Sigmoid colon (tissue), 7 donors: ENCODE measurements at places on chromosomes 7 and 10. TPM values are rescaled to one million over a fixed set of nuclear protein-coding genes. Genes with fewer than 3 reads are reported as not detected.

GRCh38 chr7:2243458-2243857, 1.4 kb downstream of the NUDT1 start:
- peaks cover 21% of the 10 kb centered on the region for H3K4me1 ChIP-seq
- no peaks in the 10 kb centered on the region for H3K27me3 ChIP-seq
- H3K4me3 ChIP-seq, result no peak overlapping the region
- no peak for DNase-seq
- no peaks in the 10 kb centered on the region for H3K36me3 ChIP-seq
- no peak overlapping the region for H3K27ac ChIP-seq

DNA sequence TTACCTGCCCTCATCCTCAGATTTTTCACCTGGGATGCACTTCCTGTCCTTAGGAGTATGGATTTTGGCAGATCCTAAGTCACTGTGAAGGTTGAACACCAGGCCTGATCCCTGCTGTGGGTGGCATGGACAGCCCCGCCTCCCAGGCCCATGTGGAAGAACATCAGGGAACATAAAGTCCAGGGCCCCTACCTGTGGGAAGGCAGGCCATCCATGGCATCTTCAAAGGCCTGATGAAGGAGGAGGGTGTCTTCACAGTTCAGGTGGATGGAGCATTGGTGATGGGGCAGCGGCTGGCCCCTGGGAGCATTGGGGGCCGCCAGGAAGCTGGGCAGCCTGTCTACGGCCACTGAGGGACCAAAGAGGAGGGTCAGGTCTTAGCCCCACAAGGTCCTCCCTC, 24.6 kb downstream of the PYROXD2 start:
- no peaks in the 10 kb centered on the region for H3K27me3 ChIP-seq
- DNase-seq, result no peak
- H3K4me3 ChIP-seq, result no peak overlapping the region
- H3K4me1 ChIP-seq, result no peaks in the 10 kb centered on the region

The OR2F2 gene
- not detected for total RNA-seq

The CPA4 gene
- total RNA-seq, result not detected

DNA sequence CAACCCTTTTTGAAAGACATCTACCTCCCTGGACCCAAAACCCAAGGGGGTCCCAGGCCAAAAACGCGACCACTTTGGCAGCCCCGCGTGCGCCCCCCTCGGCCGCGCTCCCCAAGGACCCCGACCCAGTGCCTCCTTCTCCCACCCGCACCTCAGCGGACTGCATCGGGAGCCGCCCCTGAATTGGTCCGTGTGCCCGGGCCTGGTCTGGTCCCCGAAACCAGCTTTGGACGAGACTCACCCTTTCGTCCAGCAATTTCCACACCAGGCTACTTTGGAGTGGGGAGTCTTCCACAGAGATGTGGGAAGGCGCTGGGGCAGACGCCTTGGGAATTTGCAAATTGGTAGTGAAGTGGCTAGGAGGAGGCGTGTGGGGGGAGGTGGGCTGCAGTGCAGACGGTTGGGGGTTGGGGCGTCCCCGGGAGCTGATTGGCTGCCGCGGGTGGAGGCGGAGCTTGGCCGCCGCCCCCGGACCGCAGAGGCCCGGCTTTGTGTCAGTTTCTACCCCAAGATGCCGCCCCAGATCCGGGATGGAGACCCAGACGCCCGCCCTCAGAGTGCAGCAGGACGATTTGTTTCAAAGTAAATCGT, 16.9 kb downstream of the TCAF1 start:
- H3K4me3 ChIP-seq, result peak overlapping the region; percentile 58
- peak; percentile 79 for DNase-seq
- H3K4me1 ChIP-seq, result peaks cover 49% of the 10 kb centered on the region
- no peaks in the 10 kb centered on the region for H3K27me3 ChIP-seq

GRCh38 chr7:132577206-132578049, 1.2 kb upstream of the PLXNA4 start:
- peak overlapping the region; percentile 30 for H3K4me3 ChIP-seq
- no peaks in the 10 kb centered on the region for H3K36me3 ChIP-seq
- peak overlapping the region; percentile 68 for H3K27ac ChIP-seq
- DNase-seq, result peak; percentile 88

GRCh38 chr10:101138788-101139420, 7.8 kb downstream of the TLX1 start:
- H3K27me3 ChIP-seq, result peaks cover 63% of the 10 kb centered on the region
- DNase-seq, result no peak
- H3K4me3 ChIP-seq, result no peak overlapping the region
- no peaks in the 10 kb centered on the region for H3K36me3 ChIP-seq
- H3K4me1 ChIP-seq, result peaks cover 21% of the 10 kb centered on the region

DNA sequence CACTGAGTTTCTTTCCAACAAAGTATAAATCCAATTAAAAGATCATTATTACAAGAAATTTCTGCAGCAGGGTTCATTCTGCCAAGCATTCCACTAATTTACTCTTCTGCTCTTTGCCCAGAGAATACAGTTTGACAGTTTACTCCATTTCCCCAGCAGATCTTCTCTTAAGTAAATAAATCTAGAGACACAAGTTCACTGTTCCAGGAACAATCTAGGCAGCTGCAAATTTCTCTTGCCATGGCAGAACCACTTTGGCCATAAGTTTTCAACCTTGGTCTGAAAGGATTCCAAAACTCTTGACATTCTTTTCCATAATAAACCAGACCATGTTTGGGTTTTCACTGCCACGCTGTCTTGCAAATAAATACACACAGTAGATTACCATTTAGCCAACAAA, 11.5 kb downstream of the RGS10 start:
- DNase-seq, result peak; percentile 26
- H3K36me3 ChIP-seq, result no peaks in the 10 kb centered on the region
- no peak overlapping the region for H3K4me3 ChIP-seq
- no peaks in the 10 kb centered on the region for H3K27me3 ChIP-seq
- peaks cover 98% of the 10 kb centered on the region for H3K4me1 ChIP-seq

- no peaks in the 10 kb centered on the region for H3K27me3 ChIP-seq
- no peaks in the 10 kb centered on the region for H3K36me3 ChIP-seq
- no peak overlapping the region for H3K4me3 ChIP-seq
- H3K27ac ChIP-seq, result no peak overlapping the region
- peak; percentile 21 for DNase-seq
- no peaks in the 10 kb centered on the region for H3K4me1 ChIP-seq
Observed at GRCh38 chr10:128963211-128964099, 503.6 kb upstream of the MGMT start.

DNA sequence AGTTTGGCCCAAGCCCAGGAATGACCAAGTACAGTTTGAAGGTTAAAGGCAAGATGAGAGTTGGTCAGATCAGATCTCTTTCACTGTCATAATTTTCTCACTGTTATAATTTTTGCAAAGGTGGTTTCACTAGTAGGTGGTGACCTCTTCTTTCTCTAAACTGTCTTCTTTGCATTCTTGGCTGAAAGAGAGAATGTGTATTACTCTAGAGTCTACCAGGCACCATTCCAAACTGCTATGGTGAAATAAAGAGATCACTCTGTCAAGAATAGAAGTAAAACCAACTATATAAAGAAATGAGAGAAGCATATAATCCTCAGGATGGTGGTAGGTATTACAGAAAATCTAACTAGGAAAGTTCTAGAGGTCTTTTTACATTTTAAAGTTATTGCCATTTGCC, 72.7 kb downstream of the DYNC1I1 start:
- no peaks in the 10 kb centered on the region for H3K36me3 ChIP-seq
- no peaks in the 10 kb centered on the region for H3K27me3 ChIP-seq
- H3K4me3 ChIP-seq, result no peak overlapping the region
- DNase-seq, result no peak

DNA sequence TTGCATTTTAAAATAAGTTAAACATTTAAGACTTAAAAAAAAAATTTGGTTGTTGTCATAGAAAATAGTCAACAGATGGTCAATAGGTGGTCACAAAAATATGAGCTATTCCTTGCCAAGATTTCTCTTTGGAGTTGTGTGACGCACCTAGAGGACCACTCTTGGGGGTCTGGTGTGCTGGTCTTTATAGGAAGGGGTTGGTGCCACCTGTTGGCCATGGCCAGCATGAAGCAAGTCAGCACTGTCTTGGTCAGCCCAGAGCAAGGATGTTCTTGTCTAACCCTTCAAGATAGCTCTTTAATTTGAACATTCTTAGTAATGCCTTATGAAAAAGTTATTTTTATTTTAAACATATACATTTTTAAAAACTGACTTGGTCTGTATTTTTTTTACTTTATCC, 267.9 kb upstream of the CNTNAP2 start:
- H3K27ac ChIP-seq, result no peak overlapping the region
- H3K36me3 ChIP-seq, result no peaks in the 10 kb centered on the region
- H3K4me1 ChIP-seq, result no peaks in the 10 kb centered on the region
- no peak for DNase-seq
- H3K27me3 ChIP-seq, result no peaks in the 10 kb centered on the region
- H3K4me3 ChIP-seq, result no peak overlapping the region

GRCh38 chr10:35565602-35566081, 39.5 kb upstream of the GJD4 start:
- H3K4me1 ChIP-seq, result no peaks in the 10 kb centered on the region
- peak overlapping the region; percentile 59 for H3K27ac ChIP-seq
- H3K27me3 ChIP-seq, result no peaks in the 10 kb centered on the region
- peaks cover 36% of the 10 kb centered on the region for H3K36me3 ChIP-seq

DNA sequence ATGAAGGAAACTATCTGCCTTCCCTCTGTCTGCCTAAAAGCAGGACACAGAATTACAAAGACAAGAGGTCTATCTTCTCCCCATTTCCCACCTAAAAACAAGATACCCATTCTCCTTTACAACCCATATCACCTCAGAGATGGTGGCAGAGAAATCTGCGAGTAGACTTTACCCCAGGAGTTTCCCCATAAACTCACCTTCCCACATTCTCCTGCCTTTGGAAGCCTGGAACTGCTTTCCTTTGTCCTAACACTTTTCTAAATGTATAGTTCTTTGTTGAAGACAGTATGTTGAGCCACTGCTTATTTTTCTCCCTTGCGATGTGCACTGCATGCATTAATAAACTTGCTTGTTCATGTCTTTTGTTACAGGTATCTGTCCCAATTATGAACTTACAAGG, 8.0 kb downstream of the SHTN1 start:
- H3K4me1 ChIP-seq, result no peaks in the 10 kb centered on the region
- no peak overlapping the region for H3K4me3 ChIP-seq
- no peak for DNase-seq
- H3K36me3 ChIP-seq, result no peaks in the 10 kb centered on the region
- H3K27me3 ChIP-seq, result no peaks in the 10 kb centered on the region
- no peak overlapping the region for H3K27ac ChIP-seq

The FAM185A gene
- total RNA-seq, result 17.5 TPM

DNA sequence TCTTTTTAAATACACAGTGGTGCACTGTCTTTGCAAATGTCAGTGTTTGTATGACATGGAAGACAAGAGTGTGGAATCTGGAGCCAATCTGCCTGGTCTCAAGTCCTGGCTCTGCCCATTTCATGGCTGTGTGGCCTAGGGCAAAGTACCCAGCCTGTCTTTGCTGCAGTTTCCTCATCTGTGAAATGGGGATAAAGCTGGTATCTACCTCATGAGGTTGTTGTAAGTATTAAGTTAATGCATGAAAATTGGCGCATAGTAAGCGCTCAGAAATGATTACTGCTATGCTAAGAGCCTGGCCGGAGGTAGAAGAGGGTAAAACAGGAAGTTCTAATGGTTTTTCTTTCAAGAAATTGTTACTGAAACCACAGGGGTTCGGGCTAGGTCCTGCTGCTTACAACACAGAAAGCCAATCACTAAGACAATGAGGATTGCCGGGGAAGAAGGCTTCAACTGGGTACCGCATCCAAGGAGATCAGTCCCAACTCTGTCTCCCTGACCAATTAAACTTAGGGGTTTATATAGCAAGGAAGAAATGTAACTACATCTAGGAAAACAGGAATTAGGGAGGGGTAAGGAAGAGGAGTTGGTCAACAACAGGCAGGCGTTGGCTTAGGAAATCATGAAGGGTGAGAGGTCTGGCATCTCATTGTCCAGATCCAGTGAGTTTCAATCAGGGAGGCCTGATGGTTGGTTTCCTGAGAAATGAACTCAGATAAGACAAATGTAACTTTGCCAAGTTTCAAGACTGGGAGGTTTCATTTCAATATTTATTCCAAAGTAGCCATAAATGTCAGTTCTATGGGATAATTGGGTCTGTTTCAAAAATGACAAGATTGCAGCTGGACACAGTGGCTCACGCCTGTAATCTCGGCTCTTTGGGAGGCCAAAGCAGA, 57.0 kb downstream of the CHST3 start:
- peaks cover 36% of the 10 kb centered on the region for H3K4me1 ChIP-seq
- no peak overlapping the region for H3K4me3 ChIP-seq
- no peak for DNase-seq
- H3K36me3 ChIP-seq, result no peaks in the 10 kb centered on the region

DNA sequence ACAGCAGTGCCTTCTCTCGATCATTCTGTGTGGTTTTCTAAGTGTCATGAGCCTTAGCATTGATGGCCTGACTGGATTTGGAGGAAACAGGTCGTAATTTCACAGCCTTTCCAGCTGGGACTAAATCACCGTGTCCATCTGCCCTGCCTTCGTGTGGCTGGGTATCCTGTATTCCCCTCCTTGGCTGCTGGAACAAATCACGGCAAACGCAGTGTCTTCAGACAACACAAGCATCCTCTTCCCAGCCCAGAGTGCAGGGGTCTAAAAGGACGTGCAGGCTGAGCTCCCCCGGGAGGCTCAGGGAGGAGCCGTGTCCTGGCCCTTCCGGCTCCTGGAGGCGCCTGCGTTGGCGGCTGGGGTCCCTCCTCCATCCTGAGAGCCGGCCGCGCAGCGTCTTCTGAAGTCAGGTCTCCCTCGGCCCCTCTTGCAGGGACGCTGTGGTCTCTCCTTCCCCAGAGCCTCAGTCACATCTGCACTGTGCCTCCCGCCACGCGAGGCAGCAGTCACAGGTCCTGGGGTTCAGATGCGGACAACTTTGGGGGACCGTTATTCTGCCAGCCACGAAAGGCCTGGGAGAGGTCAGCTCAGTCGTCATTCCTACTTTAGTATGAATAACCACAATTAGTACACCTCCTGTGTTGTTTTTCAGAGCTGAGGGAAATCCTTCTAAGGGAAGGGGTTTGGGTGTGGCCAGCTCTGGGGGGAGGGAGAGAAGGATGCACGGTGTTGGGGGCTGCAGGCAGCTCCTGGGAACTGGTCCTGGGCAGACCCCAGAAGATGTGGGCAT, 41.1 kb downstream of the FAM20C start:
- peak overlapping the region; percentile 95 for H3K27ac ChIP-seq
- peak; percentile 70 for DNase-seq
- no peaks in the 10 kb centered on the region for H3K4me1 ChIP-seq
- peak overlapping the region; percentile 24 for H3K4me3 ChIP-seq
- H3K36me3 ChIP-seq, result no peaks in the 10 kb centered on the region

The GRM3 gene
- not detected for total RNA-seq

DNA sequence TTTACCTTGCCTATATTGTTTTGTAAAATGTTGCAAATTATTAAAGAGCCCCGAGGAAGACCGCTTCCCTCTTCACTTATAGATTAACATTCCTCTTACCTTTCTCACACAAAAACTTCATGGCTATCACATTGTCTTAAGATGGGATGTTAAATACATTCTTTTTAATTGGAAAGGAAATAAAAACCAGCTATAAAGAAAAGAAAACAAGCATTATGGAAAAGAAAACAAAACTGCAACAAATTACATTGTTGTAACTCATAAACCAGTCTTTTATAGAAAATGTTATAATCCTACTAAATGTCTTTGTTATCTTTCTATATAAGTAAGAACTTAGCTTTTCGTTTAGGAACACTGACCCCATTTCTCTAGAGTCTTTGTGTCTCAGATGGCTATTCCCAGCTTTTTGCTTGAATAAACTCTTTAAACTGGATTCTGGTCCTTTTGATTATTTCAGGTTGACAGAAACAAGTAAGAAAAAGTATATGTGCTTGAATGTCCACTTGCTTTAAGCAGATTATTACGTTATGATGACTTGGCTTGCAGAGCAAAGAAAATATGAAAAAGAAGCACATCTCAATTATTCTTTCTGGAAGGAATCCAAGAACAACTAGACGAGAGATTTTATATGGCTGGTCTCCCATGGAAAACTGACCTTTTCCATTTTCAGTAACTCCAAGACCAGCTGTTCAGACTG, 128.2 kb downstream of the AKR1D1 start:
- no peak overlapping the region for H3K4me3 ChIP-seq
- no peaks in the 10 kb centered on the region for H3K27me3 ChIP-seq
- H3K4me1 ChIP-seq, result no peaks in the 10 kb centered on the region
